ENCODE measurements at places on chromosomes 5 and 9. TPM values are rescaled to one million over a fixed set of nuclear protein-coding genes. Genes with fewer than 3 reads are reported as not detected.
A peak's percentile ranks its signal among the peaks of the same experiment; 100 is the strongest.

DND1 gene
- total RNA-seq = 3.4 TPM

- DNase-seq = no peak
Observed at GRCh38 chr5:111706345-111706744, 50.6 kb downstream of the NREP start.

DNA sequence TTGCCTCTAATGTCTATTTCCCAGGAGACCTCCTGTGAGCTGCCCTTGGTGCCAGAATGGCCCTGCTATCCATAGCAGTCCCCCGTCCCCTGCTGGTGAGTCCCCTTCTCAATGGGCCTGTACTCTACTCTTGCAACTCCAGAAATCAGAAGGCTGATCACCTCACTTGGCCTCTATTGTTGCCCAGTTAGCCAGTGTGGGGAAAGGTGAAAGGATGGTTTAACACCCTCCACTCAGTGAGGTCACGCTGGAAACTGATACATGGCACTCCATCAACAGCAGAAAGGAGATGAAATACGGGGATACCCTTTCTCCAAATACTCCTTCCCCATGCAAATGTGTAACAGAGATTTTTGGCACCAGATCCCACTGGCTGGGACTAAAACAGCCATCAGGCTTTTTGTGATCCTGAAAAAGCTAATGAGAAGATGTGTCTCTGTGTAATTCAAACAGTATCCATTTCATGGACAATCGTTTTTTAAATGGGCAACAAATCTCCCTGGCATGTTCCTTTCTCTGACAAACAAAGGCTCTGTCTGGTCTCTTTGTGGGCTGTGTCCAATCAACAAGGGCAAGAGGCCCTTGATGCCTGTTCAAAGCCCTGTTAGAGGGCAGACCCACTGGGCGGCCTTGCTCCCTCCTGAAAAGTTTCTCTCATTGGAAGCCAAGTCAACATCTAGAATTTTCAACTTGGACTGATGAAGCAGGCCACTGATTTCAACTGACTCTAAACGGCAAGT, 343.7 kb downstream of the SPOCK1 start:
- no peak for DNase-seq

GRCh38 chr5:95848701-95849100, 26.2 kb upstream of the GLRX start:
- no peak for DNase-seq

GRCh38 chr5:103293099-103293498, 34.5 kb downstream of the MACIR start:
- DNase-seq = no peak

DNA sequence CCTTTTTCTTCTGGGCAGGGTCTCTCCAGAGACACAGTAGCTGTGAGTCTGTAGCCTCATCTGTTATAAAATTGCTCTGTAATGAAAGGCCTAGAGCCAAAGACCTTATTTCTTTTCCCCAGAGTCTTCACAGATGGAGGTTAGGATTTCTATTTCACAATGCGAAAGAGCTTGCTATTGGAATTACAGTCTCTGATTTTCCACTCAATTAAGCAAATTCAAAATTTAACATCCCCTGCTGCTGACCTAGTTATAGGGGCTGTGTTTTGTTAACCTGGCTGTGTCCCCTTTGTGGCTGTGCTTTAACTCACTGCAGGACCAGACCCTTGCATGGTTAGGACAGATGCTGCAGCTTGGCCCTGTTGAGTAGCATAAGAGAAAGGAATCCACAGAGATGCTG, 190.3 kb upstream of the NMUR2 start:
- no peak for DNase-seq

IL4 gene
- total RNA-seq = not detected

MINAR2 gene
- not detected for total RNA-seq

DNA sequence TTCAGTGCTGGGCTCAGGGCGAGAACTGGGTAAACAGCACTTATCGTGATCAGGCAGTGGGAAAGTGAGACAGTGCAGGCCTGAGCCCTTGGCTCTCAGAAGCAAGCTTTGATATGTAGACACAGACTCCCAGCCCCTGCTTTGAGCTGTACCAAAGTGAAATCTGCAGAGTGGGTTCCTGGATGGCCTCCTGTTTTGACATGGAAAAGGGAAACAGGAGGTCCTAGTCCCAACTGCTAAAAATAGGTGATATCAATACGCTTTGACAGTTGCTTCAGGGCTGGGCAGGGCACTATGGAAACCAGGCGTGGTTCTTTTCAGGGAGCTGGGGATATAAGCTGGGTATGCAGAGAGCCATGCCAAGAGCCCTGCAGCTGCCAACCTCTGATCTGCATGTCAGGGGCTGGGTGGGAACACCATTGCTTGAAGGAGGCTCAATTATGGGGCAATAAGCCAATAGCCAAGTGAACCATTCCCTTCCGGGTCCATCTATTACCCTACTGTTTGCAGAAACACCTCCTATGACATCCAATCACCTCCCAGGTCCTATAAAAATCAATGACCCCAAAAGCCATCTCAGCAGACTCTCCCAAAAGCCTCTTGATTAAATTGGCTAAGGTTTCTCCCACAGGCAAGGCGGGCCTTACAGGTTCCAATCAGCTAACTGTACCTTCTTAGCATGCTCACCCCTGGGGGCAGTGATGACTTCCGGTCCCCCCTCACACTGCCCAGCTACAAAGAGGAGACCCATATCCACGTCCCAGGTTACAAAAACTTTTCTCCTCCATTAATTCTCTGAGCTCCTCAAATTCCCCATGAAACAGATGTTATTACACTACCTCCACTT, 45.8 kb downstream of the EPB41L4B start:
- DNase-seq = no peak

SMIM33 gene
- total RNA-seq = 0.34 TPM

GRCh38 chr9:129223551-129224208, 45.6 kb upstream of the IER5L start:
- no peak for DNase-seq

ASB6 gene
- total RNA-seq = 29.0 TPM

ABLIM3 gene
- total RNA-seq = not detected

- no peak for DNase-seq
Observed at GRCh38 chr5:127562252-127562651, 44.8 kb downstream of the PRRC1 start.

GRCh38 chr9:129898185-129898584, 62.9 kb downstream of the USP20 start:
- DNase-seq = no peak

PTGER4 gene
- 51.4 TPM for total RNA-seq

PDE6A gene
- not detected for total RNA-seq

IFNK gene
- not detected for total RNA-seq

- peak; percentile 33 for DNase-seq
Observed at GRCh38 chr9:89465726-89466308, 32.1 kb downstream of the SEMA4D start.

CYSTM1 gene
- 12.1 TPM for total RNA-seq

FOXD4L4 gene
- total RNA-seq = 0.28 TPM

CDH9 gene
- not detected for total RNA-seq

TMEM203 gene
- 39.4 TPM for total RNA-seq

PTPA gene
- total RNA-seq = 88.3 TPM

NKD2 gene
- 0.23 TPM for total RNA-seq

GPX3 gene
- total RNA-seq = not detected

DNA sequence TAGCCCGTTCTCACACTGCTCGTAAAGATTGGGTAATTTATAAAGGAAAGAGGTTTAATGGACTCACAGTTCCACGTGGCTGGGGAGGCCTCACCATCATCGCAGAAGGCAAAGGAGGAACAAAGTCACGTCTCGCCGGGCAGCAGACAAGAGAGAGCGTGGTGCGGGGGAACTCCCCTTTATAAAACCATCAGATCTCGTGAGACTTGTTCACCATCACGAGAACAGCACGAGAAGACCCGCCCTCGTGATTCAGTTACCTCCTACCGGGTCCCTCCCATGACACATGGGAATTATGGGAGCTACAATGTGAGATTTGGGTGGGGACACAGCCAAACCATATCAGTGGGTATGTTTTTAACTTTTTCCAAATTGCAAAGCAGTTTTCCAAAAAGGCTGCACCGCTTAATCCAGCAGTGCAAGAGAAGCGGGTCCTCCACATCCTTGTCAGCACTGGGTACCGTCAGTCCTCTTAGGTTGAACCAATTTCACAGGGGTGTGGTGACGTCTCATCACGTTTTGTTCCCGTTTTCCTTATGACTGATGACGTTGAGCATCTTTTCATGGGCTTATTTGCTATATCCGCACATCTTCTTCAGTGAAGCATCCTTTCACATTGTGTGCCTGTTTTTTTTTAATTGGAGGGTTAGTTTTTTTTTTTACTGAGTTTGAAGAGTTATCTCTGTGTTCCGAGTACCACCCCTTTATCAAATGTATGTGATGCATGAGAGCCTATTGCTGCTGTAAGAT, 8.0 kb upstream of the FCN2 start:
- no peak for DNase-seq

DNA sequence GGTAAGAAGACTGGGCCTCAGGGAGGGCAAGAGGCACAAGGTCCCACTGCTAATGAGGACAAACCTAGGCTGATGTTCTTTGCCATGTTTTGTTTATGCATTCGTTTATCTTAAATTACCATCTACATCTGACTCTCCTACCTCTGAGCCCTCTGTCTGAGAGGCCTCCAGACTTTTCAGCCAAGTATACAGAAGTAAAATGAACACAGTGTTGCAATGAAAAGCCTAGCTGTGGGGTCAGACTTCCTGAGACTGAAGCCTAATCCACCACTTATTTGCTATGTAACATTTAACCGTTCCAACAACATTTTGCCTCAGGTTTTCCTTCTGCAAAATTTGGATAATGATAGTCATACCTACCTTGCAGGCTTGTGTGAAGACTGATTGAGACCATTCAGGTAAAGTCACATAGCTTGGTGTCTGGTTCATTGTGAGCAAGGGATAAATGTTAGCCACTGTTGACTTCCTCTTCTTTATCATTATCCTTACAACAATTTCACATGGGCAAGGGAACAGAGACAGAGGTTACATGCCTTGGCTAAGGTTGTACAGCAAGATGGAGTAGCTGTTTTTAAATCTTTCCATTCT, 374.9 kb upstream of the CLINT1 start:
- no peak for DNase-seq

GRCh38 chr5:35823347-35824098, 33.2 kb upstream of the IL7R start:
- DNase-seq = no peak

- no peak for DNase-seq
Observed at GRCh38 chr5:89435347-89435746, 552.4 kb upstream of the MEF2C start.

DNA sequence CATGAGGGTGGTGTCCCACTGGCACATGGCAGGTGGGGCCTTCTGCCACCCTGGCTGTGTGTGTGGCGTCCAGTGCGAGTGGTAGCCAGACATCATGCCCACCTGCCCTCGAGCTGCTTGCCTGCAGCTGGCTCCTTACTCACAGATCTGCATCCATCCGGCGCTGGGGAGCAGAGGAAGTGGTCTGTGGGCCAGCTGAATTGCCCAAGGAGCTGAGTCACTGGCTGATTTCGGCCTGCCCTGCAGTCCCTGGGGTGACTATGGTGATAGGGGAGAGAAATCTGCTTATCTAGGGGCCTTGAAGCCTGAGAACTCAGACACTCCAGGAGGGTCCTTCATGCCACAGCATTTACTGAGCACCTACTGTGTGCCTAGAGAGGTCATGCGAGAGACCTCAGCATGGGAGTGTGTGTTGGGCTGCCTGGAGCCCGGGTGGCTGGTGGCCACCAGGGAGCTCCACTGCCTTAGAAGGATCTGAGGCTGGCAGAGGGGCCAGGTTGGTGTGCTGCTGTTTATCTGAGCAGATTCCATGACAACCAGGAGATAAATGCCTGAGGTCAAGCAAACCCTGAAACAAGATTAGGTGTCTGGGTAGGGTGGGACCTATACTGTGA, 57.1 kb downstream of the SLC22A5 start:
- peak; percentile 76 for DNase-seq

DNA sequence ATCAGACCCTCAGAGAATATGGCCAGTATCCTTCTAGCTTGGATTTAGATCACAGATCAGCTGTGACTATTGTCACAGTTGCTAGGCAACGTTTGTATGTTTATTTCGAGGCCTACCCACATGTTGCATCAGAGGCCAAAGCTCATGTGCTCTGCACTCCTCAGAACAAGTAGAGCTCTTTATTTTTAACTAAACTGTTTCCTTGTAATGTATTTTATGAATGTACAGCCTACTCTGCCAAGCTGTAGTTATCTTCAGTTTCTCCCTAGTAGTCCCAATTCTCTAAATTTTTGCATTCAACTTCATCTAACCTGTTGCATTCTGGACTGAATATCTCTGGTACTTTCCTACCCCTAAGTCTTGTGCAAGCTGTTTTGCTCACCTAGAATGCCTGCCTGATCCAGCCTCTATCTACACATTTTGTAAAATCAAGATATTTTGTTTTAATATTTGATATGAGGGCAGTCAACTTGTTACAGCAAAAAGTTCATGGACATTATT, 52.8 kb downstream of the CAST start:
- no peak for DNase-seq

- DNase-seq = no peak
Observed at GRCh38 chr9:673966-674526, 167.5 kb upstream of the DMRT1 start.

GRCh38 chr5:72515211-72515610, 8.0 kb upstream of the ZNF366 start:
- no peak for DNase-seq

GRCh38 chr9:35954942-35955546, 2.9 kb downstream of the OR2S2 start:
- DNase-seq = no peak

GRCh38 chr9:34047864-34048726, 592 bp downstream of the UBAP2 start:
- no peak for DNase-seq

C9orf153 gene
- 0.30 TPM for total RNA-seq

- no peak for DNase-seq
Observed at GRCh38 chr5:137015540-137016116, 483.5 kb downstream of the SPOCK1 start.

Measured in activated naive CD8-positive, alpha-beta T cell treated with anti-CD3 and anti-CD28 coated beads, Interleukin-2, amount 10 ng/mL, durations not matched to agents 7 days and 5 days (primary cell).